Tongue (tissue), 3 donors: ENCODE measurements at places on chromosomes 4 and X. TPM values are rescaled to one million over a fixed set of nuclear protein-coding genes. Genes with fewer than 3 reads are reported as not detected.

Gene ZBTB33
- 25.2 TPM for total RNA-seq

Gene ATP8A1
- total RNA-seq = 14.8 TPM

Gene ETDB
- not detected for total RNA-seq

Gene SRPX2
- total RNA-seq = 30.4 TPM

Gene NWD2
- total RNA-seq = 0.41 TPM

Gene SCML2
- total RNA-seq = 5.5 TPM

Gene BGN
- 62.2 TPM for total RNA-seq

Gene C4orf36
- total RNA-seq = 1.7 TPM

Gene CFI
- total RNA-seq = 11.8 TPM

Gene JAKMIP1
- total RNA-seq = not detected

Gene EXOC1L
- not detected for total RNA-seq

Gene TMEM128
- total RNA-seq = 18.0 TPM

Gene GRIA2
- 8.9 TPM for total RNA-seq

Gene JCHAIN
- total RNA-seq = 1.0 TPM

Gene PLAC1
- 1.4 TPM for total RNA-seq

Gene RAB40A
- total RNA-seq = 0.31 TPM

Gene FANCB
- 6.8 TPM for total RNA-seq

Gene SUPT20HL1
- total RNA-seq = not detected

- no peak for DNase-seq
Measured at GRCh38 chr4:138560448-138560847, 318.3 kb upstream of the SLC7A11 start.

DNA sequence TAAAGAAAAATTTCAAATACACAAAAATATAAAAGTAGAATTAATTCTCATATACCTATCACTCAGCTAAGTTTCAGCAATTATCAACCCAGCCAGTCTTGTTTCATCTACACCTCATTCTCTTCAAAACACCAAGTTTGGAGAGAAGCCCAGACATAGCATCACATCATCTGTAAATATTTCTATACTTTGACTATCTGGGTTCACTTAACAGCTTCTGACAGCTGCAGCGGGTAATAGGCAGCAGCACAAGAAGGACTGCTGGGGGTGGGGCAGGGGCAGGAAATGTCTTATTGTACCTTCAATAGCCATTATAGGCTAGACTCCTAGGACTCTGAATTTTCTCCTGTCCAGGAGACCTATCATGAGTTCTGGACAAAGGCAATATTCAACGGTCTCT is 54.1 kb downstream of the PHF8 start:
- DNase-seq = peak; percentile 1

DNA sequence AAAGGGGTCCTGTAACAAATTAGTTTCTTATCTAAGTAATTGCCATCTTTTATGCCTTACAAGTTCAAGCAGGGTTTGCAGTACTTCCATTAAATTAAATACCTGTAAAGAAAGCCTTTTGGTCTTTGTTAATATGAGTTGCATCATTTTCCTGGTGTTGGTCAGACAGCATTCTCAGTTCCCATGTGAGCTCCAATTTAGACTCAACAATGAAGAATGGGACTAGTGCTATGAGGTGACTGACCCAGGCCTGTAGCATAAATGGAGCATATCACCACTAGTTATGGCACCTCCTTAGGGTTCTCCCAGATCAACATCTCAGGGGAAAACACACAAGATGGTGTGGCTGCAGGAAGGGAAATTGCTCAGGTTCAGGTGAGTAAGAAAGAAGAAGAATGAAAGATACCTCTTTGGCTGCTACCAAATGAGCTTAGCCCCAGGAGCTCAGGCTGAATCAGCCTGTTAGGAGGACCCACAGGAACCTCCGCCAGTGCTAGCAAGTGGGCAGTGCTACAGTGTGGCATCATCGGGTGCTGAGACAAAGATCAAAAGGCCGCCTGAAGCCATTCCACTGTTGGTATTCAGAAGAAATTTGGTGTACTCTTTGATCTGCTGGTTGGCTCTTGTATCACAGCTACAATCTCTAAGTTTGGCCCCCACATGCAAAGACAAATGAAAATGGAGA is 1.8 kb downstream of the TTC29 start:
- DNase-seq = no peak

DNA sequence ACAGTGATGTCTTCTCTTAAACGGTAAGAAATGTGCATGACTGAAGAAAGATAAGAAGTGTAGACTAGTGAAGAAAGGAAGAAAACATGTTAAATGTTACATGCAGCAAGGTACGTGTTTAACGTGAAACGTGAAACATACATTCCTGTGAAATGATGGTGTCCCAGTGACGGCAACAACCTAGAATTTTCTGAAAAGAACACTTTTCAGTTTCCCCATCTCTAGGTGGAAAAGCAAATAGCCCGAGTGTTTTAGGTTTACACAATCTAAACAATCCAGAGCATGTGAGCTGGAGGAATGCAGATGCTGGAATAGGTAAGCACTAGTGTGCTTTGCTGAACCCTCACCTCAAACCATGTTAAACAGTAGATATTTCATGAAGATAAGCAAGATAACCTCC is 60.7 kb downstream of the CLNK start:
- DNase-seq = no peak

DNA sequence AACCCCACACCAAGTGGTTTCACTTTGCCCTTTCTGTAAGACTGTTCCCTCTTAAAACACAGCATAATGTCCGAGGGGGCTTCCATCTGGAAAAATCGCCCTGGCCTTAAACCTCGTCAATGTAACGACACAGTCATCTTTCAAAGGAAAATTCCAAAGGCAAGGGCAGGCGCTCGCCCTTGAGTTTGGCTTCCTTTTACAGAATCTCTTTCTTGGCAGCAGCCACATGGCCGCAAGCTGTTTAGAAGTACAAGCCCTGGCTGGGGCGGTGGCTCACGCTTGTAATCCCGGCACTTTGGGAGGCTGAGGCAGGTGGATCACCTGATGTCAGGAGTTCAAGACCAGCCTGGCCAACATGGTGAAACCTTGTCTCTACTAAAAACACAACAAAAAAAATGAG is 27.1 kb upstream of the GRPEL1 start:
- no peak for DNase-seq

DNA sequence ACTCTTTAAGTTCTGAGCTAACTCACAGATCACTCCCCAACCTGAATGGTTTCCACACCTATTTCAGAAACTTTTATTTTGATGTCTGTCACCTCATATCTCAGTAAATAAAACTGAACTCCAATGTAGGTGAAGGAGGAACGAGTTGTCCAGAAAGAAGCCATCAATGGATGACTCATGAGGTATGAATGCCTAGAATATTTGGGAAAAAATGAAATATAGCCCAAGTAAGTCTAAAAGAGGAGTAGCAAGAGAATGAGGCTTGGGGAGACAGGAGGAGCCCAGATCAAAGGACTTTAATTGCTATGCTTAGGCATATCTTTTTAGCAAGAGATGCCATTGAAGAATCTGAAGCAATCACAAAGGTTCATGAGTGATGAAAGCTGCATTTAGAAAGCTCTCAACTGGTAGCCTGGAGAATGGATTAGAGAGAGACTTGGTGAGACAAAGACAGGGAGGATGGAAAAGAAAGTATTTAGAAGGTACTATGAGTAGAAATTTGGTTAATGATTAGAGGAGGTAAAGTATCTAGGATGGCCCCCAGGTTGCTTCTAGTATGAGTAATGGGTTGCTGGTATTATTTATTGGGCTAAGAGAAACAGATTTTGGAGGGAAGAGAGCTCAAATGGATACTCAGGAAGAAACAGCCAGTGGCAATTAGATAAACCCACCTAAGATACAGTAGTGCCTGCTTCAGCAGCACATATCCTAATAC is 39.4 kb downstream of the NOCT start:
- DNase-seq = no peak

DNA sequence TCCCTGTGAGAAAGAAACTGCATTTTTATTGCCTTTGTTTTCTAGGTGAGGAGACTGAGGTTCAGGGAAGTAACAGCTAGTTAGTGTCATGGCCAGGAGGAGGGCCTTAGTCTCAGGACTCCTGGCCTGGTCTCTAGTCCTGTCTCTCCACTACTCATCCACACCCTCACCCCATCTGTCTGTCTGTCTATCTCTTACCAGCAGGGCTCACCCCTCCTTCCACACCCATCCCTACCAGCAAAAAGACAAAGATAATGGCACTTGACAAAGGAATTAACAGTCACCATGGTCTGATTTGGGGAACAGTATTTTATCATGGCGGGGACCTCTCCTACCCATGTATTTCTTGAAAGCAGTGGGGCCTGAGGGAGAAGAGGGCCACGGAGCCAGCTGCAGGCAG is 125.8 kb downstream of the REPS2 start:
- no peak for DNase-seq

GRCh38 chr4:99712099-99712498 is 54.5 kb upstream of the C4orf54 start:
- no peak for DNase-seq

DNA sequence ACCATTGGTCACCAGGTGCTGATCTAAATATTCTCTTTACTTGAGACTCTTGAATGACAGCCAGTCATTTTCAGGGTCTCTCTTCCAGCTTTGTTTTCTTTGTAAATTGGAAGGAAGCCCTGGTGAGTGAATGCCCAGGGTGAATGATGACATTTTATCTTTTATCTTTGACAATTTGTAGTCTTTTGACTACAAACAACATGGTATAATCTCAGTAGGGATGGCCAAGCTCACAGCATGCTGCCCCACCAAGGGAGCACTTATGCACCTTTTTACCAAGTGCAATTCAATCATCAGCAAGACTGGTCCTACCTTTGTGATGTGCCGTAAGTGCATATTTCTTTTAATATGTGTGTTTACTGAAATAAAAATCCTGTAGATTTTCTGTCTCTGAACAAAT is 5.7 kb downstream of the AFM start:
- DNase-seq = no peak

DNA sequence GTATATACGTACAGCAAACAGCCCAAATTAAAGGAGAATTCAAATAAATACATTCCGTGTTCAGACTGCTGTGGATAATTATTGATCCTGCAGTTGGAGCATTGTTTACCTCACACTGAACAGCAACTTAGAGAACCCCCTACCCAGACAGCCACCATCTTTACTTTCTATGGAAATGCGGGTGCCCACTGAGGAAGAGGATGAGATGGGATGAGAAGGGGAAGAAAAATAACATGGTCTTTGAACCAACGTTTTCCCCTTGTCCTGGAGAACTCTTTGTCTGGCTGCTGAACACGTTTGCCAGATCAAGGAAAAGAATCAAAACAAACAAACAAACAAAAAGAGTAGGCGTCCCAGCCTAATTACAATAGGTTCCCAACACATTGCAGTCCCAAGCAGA is 1.5 kb downstream of the TSPAN5 start:
- DNase-seq = no peak

GRCh38 chr4:88419874-88420273 is 37.0 kb upstream of the HERC5 start:
- no peak for DNase-seq

DNA sequence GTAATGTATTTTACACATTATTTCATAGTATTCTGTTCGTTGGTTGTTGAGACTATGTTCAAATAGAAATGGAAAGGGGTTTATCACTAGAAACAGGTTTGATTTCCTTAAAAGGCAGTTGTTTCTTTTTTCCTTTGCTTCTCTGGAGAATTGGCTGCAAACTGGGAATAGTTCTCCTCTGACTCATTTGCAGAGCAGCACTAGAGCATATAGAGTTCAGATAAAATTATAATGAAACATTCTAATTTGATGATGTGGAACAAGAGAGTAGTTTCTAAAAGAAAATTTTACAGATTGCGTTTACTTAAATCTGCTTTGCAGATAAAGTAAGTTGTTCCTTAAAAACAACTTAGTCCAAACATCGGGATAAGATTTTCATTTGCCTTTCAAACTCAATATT is 29.7 kb downstream of the SYNPO2 start:
- DNase-seq = peak; percentile 62

GRCh38 chrX:6383488-6383887 is 151.4 kb downstream of the VCX3A start:
- no peak for DNase-seq

GRCh38 chr4:138972956-138973801 is 42.4 kb upstream of the NOCT start:
- DNase-seq = no peak

- DNase-seq = no peak
Measured at GRCh38 chrX:15319075-15319474, 3.6 kb upstream of the ASB11 start.

GRCh38 chrX:40694802-40695201 is 40.5 kb downstream of the MED14 start:
- DNase-seq = no peak

DNA sequence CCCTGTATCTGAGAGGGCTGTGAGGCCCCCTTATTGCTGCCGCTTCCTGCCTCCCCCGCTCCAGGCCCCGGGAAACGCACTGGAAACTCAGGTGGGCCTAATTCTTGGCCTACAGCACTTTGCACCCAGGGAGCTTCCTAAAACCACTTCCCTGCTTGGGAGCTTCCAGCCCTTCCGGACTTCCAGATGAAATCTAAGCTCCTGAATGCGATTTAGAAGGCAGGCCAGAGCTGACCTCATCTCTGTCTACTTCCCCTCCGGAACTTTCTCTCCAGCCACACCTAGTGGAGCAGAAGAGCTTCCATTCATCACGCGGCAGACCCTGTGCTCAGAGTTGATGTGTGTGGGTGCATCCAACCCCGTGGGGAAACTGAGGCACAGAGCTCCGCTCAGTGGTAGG is 84.2 kb downstream of the SORCS2 start:
- peak; percentile 67 for DNase-seq

DNA sequence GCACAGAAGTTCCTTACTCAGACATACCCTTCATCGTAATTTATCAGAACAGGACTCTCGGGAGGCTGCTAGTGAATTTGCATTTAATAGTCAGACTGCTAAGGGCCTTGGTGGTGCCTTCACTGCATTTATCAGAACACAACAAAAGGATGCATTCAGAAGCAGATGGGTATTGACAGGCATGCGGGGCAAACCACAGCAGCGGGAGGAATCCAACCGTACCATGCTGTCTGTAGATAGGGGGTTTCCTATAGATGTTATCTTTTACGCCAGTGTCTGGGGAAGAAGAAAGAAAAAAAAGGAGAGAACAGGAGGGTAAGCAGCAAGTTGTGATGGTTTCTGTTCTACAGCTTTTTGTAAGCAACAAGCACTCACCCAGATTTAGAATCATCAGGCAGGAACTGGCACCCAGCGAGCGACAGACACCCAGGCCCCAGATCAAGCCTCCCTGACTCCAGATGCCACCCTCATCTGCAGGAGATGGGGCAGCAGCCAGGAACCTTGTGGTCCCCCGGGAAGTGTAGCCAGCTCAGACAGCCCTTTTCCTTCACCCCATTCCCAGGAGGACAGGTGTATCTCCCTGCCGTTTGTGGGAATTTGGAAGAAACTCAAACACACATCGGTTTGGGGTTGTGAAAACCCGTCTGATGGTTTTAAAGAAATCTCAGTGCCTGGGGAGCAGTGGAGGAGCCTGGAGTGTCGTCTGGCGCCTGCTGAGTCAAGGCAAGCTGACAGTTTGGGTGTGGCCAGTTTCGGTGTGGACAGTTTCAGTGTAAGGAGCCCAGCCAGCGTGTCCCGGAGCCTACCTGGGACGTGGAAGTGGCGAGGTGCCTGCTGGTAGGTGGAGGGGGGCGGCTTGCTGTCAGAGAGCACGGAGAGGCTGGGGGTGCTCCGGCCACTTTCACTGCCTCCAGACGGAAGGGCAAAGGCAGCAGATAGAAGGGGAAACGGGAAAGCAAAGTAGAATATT is 80.0 kb upstream of the AFAP1 start:
- DNase-seq = peak; percentile 23

- DNase-seq = peak; percentile 18
Measured at GRCh38 chrX:12138361-12139313, at the start of gene FRMPD4. FRMPD4 (plus strand) TSS chrX:12138473; CDS start chrX:12138972, 499 bp downstream.

- peak; percentile 58 for DNase-seq
Measured at GRCh38 chrX:151714362-151714761, 1.5 kb upstream of the FATE1 start.
